Fibroblast of skin of right biceps (primary cell): ENCODE measurements at places on chromosomes 7 and 10.
A peak's percentile ranks its signal among the peaks of the same experiment; 100 is the strongest.

- no peak for DNase-seq
These were observed 5.6 kb upstream of the IFIT2 start for GRCh38 chr10:89296220-89296648.

- DNase-seq, result peak; percentile 36
These were observed 61.7 kb downstream of the PWWP2B start for GRCh38 chr10:132458586-132459300.

DNA sequence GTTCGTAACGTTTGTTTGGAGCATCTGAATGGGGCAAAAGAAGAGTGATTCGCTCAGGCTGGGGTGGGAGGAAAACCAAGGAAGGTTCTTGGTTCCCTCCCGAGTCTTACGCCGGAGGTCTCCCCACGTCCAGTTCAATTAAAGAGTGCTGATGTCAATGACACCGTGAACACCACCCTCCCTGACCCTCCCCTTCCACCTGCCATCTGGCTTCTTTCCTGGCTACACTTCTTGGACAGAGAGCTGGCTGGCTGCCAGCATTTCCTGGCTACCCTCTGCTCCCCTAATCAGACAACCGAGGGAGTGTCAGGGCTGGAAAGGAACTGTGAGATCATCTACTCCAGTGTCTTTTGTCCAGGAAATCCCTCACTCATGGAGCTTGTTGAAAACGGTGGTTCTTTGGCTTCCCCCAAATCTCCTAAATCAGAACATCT is 24.1 kb upstream of the FFAR4 start:
- DNase-seq, result peak; percentile 21

DNA sequence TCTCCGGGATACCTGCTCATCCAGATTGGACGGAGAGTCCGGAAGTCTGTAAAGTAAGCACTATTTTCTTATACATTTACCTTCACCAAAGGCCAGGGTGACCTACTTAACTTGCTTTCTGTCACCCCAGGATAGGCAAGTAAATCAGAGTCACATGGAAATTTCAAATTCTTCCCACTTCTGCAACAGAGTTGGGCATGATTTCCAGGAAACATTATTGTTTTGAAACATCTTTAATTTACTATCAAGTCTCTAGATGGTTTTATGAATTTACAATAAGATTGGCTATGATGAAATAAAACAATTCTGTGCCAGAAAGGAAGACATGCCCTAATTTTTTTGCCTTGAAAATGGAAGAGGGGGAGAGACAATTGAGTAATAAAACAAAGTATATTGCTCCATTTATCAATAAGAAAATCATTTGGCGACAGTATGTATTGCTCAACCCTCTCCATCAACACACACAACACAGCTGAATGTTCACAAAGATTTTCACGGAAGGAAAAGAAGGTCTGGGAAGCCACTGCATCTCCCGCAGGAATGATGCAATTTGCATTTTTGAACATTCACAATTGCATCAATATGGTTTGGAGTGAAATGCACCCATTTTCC is 702.8 kb downstream of the PARD3 start:
- DNase-seq, result peak; percentile 69

GRCh38 chr10:60374836-60375235 is 14.8 kb downstream of the ANK3 start:
- DNase-seq, result no peak

DNA sequence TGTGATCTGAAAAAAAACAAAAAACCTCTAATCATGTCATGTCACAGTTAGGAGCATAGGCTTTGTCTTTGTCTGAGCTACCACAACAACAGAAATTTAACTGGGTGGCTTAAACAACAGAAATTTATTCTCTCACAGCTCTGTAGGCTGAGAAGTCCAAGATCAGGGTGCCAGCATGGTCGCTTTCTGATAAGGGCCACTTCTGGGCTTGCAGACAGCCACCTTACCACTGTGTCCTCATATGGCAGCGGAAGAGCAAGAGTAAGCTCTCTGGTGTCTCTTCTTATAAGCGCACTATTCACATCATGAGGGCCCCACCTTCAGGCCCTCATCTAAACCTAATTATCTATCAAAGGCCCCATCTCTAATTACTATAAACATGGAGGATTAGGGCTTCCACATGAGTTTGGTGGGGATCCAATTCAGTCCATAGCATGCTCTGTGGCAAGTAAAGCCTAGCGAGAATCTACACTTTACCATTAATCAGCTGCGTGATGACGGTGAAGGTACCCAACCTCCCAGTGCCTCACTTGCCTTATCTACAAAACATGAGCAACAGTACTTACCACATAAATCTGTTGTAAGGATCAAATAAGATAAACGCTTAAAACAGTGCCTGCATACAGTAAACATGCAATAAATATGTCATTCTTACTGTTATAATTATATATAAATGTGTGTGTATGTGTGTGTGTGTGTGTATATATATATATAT is 17.3 kb downstream of the ZNF438 start:
- DNase-seq, result no peak

DNA sequence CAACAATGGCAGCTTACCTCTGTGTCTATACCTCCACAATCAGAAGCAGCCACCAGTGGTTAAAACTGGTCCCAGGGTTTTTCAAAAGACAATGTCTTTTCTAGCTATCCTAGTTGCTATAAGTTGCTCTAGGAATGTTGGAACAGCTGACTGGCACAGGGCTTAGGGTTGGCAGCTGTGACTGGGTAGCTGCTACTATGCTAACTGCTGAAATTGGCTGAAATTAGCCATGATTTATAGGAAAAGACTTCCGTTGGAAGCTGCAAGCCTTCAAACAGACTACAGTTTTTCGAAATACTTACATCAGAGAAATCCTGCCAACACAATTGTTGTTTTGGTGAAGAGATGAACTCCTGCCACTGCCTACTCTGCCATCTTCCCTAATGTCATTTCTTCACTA is 102.3 kb downstream of the MKX start:
- no peak for DNase-seq

GRCh38 chr7:150567169-150567568 is at the start of gene GIMAP4:
Gene GIMAP4, plus strand, starts transcription at chr7:150567390. Its CDS starts 2,512 bp downstream, at chr7:150569902.
- no peak for DNase-seq

DNA sequence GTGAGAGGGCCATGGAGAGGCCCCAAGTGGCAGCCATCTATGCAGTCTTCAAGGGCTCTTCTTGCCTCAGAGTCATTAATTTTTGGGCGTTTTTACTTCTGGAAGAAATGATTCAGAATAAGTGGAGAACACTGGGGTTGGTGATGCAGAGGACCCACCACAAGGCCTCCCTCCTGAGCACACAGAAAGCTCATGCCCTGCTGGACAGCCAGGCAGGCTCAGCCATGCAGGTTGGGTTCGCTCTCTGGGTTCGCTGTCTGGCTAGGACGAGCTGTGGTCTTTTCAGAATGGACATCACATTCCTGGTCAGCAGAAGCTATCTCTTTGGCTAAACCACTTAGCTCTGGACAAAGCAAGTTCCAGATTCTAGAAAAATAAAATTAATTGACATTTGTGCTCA is 480.8 kb downstream of the RPS24 start:
- no peak for DNase-seq

DNA sequence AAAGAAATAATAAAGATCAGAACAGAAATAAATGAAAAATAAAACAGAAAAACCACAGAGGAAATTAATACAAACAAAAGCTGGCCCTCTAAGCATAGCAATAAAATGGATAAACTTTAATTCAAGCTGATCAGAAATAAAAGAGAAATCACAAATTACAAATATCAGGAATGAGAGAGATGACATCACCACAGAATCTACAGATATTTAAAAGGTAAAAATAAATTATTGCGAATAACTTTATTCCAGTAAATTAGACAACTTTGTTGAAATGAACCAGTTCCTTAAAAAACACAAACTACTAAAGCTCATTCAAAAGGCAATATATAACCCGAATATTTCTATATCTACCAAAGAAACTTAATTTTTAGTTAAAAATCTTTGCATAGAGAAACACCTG is 131.7 kb downstream of the PPP1R3A start:
- no peak for DNase-seq

DNA sequence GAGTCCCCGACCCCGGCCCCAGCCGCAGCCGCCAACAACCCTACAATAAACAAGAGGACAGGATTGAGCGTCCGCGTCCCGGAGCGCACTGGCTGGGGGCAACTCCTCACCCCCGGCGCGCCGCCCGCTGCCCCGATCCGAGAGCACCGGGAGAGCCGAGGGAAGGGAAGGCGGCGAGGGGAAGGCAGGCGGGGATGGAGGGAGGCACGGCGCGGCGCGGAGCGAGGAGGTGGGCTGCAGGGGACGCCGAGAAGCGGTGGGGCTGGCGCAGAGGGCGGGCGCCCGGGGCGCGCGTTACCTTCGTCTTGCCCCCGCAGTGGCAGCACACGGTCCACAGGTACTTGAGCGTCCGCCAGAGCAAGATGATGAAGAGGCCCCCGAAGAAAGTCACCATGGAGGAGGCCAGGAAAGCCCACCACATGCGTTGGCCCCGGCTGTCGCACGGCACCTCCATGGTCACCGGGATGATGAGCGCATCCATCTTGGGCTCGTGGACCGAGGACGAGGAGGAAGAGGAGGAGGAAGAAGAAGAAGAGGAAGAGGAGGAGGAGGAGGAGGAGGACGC is 559 bp downstream of the KCNMA1 start:
- no peak for DNase-seq

- no peak for DNase-seq
These were observed 25.4 kb downstream of the FAM20C start for GRCh38 chr7:217781-218180.

GRCh38 chr10:113261611-113262091 is 291.2 kb upstream of the HABP2 start:
- DNase-seq, result no peak

- no peak for DNase-seq
These were observed 509 bp upstream of the ING3 start for GRCh38 chr7:120949998-120950538.

DNA sequence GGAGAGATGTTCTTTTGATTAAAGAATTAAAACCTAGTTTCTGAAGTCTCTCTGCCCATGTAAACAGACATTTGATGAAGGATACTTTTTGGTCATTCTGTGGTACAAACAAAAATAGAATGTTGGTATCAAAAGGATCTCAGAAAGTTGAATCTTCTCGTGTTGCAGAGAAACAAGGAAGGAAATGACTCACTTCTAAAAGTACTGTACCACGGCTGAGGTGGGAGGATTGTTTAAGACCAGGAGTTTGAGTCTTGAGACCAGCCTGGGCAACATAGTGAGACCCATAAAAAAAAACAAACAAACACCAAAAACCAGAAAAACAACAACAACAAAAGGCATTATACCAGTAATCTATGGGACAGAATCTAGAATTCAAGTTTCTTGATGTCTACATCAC is 69.7 kb downstream of the PRSS58 start:
- no peak for DNase-seq

- peak; percentile 18 for DNase-seq
These were observed 21.3 kb downstream of the ZEB1 start for GRCh38 chr10:31340343-31340742.

DNA sequence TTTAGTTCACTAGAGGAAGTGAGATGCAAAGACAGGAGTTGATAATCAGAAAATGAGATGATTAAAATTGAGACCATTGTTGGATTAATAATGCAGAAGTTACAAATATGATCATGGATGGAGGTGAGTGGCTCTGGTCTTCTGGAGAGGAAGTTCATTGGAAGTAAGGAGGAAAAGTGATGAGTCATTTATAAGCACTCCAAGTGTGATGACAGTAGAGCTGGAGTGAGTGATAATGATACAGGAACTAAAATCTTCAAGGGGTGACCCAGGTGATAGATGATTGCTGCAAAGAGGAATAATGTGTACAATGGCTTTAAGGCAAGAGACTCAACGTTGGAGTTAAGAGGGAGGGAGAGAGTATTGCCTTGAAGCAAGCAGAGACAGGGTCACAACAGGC is 20.7 kb downstream of the ZNF32 start:
- no peak for DNase-seq

DNA sequence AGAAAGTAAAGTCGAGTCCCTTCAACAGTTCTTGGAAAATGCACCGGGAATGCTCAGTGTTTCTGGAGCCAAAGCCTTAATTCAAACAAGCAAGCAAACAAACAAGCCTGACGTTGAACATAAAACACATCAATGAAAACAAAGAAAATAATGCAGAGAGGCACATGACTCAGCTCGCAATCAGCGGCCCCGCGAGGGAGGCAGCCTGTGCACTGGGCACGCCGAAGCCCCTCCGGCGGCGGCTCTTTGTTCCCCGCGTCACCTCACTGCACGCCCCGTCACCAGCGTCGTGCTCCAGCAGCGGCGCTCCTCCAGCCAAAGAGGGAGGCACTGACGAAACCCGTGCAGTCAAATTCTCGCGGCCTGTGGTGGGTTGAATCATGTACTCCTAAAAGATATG is 151.5 kb downstream of the DNAJB6 start:
- no peak for DNase-seq

DNA sequence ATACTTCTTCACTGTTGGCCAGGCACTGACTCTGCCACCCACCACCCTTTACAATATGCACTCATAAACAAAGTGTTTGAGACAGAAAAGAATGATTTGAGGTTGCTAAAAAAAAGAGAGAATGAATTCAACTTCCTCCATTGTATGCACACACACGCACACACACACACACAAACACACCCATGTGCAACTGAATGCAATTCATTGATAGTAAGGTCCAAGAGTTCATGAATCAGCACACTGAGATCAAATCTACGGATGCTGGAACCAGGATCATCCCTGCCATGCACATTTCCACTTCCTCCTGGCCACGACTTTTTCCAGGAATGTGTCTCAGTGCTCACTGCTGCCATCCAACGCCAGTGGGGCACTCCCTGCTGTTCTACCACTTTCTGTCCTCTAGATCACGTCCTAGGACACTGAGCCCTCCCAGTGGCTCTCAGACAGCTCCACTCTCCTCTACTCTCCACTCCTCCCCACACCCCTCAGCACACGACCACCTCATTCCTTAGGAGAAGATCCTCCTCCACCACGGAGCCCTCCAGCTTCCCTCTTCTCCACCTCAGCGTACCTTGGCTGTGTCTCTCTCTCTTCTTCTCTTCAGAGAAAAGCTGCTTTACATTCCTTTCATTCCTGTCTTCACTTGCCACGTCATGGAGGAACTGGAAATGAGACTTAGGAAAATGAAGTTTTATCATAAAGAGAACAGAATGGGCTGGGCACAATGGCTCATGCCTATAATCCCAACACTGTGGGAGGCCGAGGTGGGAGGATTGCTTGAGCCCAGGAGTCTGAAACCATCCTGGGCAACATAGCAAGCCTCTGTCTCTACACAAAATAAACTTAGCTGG is 12.0 kb upstream of the TMEM213 start:
- no peak for DNase-seq

DNA sequence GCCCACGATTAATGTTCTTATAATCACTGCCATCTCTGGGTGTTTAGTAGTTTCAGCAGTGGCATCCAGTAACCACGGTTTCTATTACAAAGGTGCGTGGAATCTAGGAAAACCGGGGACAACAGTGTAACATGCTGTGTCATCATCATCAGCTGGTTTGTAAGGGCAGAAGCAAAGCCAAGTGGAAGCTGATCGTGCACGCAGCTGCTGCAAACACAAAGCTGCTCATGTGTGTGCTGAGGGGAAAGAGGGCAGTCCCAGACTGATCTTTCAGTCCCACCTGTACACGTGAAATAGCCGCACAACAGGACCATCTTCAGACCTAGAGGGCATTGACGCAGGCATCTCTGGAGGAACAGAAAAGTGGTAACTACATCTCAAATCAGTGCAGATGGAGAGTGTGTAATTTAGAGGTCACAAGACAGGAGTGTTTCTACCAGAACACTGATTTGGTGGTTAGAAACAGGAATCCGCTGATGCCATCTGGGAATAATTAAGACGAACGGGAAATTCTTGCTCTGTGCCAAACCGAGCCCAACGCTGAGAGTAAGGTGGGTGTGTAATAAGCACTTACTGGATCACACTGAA is 13.4 kb downstream of the ANKRD16 start:
- peak; percentile 93 for DNase-seq
